HFF-Myc (cell line): ENCODE measurements at places on chromosomes 12 and 14.

DNA sequence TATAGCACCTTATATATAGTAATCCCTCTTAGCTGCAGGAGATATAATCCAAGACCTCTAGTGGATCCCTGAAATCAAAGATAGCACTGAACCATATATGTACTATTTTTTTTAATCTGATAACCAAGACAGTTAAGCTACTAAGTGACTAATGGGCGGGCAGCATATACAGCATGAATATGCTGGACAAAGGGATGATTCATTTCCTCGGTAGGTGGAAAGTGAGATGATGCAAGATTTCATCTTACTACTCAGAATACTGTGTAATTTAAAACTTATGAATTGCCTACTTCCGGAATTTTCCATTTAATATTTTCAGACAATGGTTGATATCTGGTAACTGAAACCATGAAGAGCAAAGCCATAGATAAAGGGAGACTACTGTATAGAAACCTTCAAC, 36.2 kb downstream of the PRMT8 start:
- DNase-seq = peak; percentile 36

DNA sequence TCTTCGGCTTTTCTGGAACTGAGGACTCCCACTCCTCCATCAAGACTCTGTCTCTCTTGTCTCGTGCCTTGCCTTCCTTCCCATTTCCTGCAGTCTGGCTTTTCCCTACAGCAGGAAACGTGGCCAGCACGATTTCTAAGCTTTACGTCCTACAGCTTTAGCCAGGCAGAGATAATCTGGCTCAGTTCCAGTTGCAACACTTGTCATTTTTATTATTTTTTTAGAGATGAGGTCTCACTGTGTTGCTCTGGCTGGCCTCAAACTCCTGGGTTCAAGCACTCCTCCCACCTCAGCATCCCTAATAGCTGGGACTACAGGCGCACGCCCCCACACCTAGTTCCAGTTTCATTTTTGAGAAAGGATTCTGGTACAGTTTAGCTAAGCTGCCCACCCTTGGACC, 19.9 kb downstream of the CALM1 start:
- DNase-seq = no peak

GRCh38 chr12:94875525-94875924, 128.0 kb downstream of the NDUFA12 start:
- peak; percentile 2 for DNase-seq

DNA sequence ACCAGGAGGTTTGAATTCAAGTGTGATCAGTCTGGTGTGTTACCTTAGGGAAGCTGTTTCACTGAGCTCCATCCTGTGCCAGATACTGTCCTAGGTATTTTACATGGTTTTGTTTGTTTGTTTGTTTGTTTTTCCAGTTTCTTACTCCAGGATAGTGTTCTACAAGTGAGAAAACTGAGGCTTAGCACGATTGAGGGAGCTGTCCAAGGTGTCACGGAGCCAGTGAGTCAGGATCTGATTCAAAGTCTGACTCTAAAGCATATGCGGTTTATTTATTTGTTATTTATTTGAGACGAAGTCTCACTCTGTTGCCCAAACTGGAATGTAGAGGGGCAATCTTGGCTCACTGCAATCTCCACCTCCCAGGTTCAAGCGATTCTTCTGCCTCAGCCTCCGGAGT, 79.7 kb upstream of the GNG2 start:
- no peak for DNase-seq

GRCh38 chr14:102708494-102708893, 68.8 kb upstream of the TRAF3 start:
- DNase-seq = no peak

DNA sequence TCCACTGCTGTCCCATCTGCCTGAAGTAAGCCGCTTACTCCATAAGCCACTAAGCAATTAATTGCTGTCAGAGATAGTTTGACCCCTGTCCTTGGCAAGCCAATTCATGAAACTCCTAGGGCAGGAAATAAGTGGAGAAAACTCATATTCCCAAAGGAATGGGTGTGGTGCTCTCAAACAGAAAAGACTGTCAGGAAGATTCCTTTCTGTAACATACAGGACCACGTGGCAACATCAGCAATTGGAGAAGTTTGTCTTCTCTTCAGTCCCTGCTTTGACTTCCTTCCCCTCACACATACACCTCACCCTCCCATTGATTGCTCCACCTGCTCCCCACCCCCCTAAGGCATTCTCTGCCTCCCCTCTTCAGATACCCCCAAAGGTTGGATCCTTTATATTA, 36.2 kb upstream of the MDM1 start:
- no peak for DNase-seq

DNA sequence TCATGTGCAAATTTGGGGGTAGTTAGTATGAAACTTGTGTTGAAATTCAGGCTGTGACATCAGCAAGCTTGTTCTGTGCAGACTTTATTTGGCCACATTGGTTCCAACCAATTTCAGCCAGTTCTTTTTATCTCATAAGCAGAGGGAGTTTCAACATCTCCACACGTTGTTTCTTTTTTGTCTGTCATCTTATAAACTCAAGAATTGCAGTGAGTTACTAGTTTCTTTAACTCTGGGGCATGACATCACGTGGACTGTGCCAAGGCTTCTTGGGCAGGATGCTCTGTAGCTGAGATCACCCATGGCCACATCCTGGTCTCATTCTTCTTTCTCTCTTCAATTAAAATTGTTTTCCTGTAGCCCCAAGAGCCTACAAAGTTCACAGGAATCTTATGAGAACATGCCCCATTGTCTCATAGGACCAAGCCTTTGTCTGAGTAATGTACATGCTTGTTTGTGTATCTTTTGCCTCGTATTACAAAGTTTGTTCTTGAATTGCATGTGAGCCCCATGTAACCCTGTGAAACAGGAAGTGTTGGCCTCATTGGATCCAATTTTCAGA, 982.0 kb upstream of the TMEM132C start:
- DNase-seq = no peak

- DNase-seq = peak; percentile 84
Observed at GRCh38 chr12:27652174-27652763, 44.0 kb upstream of the REP15 start.

- DNase-seq = peak; percentile 91
Observed at GRCh38 chr12:124512667-124513296, 54.6 kb downstream of the NCOR2 start.

DNA sequence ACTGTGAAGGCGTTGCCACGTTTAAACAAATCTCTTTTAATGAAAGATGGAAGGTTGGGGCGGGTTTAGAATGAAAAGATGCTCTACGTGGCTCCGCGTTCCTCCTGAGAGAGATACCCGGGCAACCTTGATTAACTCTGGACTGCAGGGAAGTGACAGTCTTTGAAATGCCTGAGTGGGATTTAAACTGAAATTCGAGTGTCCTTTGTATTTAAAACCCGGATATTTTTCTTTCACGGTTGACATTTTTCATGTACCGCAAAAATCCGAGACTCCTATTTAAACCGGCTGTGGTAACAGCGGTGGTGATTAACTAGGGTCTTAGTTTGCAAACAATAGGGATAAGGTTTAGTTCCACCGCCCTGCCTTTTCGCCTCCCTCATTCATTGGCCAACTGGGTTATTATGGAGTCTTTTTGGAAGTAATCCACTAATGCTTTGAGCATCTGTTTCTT, 707 bp downstream of the G2E3 start:
- DNase-seq = no peak

DNA sequence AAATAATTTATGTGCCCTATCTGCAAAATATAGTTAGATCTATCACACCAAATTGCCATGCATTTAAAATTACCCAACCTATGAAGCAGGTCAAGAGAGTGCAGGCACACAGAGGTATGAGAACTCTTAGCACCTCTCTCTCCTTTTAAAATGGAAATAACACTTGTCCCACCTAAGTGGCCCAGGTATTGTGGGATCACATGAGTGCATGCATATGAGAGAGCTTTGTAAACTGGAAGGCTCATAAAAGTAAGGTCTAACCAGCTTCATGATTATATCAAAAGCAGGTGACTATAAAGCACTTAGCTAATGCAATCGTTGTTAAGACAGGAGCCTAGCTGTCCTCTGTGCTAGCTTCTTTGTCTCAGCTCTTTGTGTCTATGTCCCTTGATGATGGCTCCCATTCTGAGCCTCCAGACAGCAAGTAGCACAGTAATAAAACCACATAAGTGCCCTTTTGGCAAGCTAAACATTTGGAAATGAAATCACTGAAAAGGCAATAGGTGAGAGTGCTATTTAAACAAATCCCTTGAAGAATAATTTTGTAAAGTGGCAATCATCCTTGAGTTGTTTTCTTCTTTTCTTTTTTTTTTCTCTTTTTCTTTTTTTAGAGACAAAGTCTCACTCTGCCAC, 219.0 kb downstream of the NTF3 start:
- DNase-seq = no peak

DNA sequence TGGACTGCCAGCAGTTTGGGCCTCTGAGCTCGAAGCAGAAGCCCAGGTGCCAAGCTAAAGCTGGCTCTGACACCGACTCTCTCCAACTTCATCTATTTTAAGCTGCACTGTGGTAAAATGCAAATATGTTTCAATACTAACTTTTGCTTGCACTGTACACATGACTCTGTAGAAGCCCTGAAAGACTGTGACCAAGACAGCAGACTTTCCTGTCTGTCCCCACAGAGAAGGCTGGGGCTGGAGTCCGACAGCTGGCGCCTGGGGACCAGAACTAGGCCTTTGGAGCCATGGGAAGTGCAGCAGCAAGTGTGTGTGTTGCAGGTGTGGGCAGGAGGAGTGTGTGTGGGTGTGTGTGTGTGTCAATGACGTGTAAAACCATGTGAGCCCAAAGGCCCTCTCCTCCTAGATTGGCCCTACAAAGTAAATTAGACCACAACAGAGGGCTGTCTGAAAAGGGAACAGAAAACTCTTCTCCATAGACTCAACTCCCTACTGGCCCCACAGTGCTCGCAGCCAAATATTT, 16.4 kb upstream of the RAB35 start:
- DNase-seq = no peak

DNA sequence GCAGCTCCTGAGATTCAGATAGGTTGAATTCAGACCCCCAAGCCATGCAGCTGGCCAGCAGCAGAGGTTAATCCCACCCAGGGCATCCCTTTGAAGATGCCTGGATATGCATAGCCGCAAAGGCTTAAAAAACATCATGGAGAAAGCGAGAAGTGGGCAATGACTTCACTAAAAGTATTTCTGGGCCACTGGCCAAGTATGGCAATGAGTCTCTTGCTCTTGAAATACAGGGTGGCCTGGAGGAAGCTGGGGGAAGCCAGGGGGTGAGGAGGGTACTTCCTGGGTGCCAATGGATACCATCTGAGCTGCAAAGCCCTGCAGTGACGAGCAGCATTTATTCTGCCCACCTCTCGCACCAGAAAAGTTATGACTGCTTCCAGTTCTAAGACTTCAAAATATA, 539.3 kb upstream of the TBX3 start:
- no peak for DNase-seq

- no peak for DNase-seq
Observed at GRCh38 chr14:64581363-64581762, 31.6 kb downstream of the PPP1R36 start.

GRCh38 chr12:76588881-76589565, 29.5 kb upstream of the OSBPL8 start:
- DNase-seq = no peak

DNA sequence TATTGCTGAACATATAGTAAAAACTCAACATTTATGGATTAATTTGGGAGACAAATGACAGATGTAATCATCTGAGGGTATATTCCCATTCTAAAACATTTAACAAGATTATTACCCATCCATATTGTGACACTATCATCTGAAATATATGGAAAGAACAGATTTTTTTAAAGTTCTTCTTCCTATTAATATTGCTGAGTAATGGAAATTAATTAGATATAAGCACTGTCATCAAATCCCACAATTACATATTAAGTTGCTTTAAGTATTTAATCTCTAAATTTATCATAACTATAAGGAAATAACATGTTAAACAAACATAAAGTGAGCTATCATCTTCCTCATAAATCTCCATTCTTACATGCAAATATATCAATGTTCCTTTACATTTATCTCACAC, 22.0 kb downstream of the EML5 start:
- DNase-seq = no peak

GRCh38 chr14:54173802-54174201, 217.2 kb upstream of the BMP4 start:
- DNase-seq = no peak

DNA sequence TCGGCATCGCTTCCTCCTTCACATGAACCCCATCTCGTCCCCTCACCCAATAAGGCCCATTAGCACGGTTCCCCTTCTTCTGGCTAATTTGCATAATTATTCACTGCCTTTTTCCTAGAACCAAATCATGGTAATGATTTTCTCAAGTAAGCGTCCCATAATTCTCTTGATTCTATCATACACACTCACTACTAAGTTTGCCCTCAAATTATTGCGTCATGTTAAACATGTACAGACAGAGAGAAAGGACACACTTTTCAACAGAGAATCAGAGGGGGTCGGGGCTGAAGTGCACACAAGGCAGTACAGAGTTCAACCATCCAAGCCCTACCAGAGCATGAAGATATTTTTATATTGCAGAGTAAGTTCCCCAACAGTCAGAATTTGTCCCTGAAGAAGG, 256.6 kb downstream of the FOXN3 start:
- no peak for DNase-seq

- no peak for DNase-seq
Observed at GRCh38 chr14:63501429-63501828, 41.7 kb downstream of the PPP2R5E start.

GRCh38 chr12:14167005-14167628, 185.7 kb upstream of the GRIN2B start:
- DNase-seq = peak; percentile 14

GRCh38 chr12:122422730-122423257, 325 bp upstream of the CLIP1 start:
- no peak for DNase-seq

GRCh38 chr12:12799163-12799920, 13.8 kb upstream of the DDX47 start:
- DNase-seq = no peak

- no peak for DNase-seq
Observed at GRCh38 chr12:81888961-81889360, 129.8 kb upstream of the PPFIA2 start.

DNA sequence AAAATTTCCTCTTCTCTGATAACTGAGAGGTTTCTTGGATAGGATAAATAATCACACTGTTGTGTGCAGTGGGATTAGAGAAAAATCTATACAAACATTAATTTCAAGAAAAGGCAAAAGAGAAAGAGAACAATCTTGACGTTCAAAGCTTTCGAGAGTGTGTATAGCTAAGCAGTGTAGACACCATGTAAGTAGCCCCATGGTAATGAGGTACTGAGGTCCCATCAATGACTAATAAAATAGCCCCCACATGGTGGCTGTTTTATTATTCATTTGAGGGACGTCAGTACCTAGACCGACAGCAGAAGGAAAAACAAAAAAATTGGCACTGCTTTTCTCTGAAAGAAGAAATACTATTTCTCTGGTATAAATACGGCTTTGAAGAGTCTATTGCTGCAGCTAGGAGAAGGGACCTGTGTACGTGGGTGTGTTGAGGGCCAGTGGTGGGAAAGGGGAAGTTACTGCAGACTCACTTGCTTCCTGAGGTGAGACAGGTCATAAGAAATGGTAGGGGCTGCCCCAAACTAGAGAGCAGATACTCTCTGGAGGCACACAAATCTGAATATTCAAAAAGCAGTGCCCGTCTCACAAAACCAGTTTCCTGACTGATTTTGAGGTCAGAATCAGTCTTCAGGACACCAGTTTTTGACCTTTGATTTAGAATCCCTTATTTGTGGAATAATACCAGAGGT, 339.8 kb downstream of the EMP1 start:
- no peak for DNase-seq

- DNase-seq = no peak
Observed at GRCh38 chr12:28878629-28879028, 270.4 kb upstream of the FAR2 start.
